Frontal cortex (tissue), 4 donors: ENCODE measurements at places on chromosomes 12 and 14. TPM values are rescaled to one million over a fixed set of nuclear protein-coding genes. Genes with fewer than 3 reads are reported as not detected.

Gene SERPINA5
- total RNA-seq, result not detected

Gene COX8C
- not detected for total RNA-seq

Gene ANO2
- 4.1 TPM for total RNA-seq

Gene SERPINA10
- total RNA-seq, result not detected

Gene AQP6
- total RNA-seq, result not detected

Gene KCNH3
- total RNA-seq, result 3.7 TPM

Gene GNPNAT1
- total RNA-seq, result 30.6 TPM

Gene SYCP3
- 0.82 TPM for total RNA-seq

Gene A2ML1
- total RNA-seq, result 0.41 TPM
